ENCODE measurements at places on chromosomes 12 and 14. TPM values are rescaled to one million over a fixed set of nuclear protein-coding genes. Genes with fewer than 3 reads are reported as not detected.

- DNase-seq, result no peak
Measured at GRCh38 chr14:90717916-90718315, 98.3 kb downstream of the TTC7B start.

GRCh38 chr12:132866251-132866828 lies 21.1 kb downstream of the CHFR start:
- peak; percentile 15 for DNase-seq

Gene TTC9
- 0.04 TPM for polyA plus RNA-seq

- DNase-seq, result no peak
Measured at GRCh38 chr12:88416786-88417185, 163.5 kb downstream of the KITLG start.

DNA sequence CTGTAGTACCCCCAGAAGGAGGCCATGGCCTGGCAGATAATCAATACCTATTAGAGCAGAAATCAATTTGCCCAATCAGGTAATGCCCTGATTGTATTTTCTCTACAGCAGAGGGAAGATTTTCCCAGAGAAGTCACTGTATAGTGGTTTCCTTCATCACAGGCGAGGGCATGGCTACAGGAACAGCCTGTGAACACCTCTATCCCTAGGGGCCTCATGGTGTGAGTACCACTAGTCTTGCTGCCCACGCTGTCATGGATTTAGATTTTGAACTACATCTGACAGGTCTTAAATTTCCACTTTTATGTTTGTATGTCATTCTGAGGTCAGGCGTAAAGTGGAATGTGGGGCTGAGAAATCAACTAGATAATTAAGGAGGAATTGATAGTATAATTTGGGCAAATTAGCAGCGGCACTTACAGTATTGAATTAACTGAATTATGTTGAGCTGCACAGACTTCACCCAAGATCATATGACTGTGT lies 42.4 kb upstream of the STXBP6 start:
- DNase-seq, result no peak

GRCh38 chr14:59339524-59340330 lies 125.5 kb downstream of the GPR135 start:
- DNase-seq, result no peak

Gene TAS2R8
- 0.06 TPM for polyA plus RNA-seq

- no peak for DNase-seq
Measured at GRCh38 chr12:46065412-46066166, 75.2 kb upstream of the SCAF11 start.

- no peak for DNase-seq
Measured at GRCh38 chr14:75343911-75344310, 65.3 kb downstream of the FOS start.
